Fibroblast of skin of left biceps (primary cell): ENCODE measurements at places on chromosomes 12 and 14.

DNA sequence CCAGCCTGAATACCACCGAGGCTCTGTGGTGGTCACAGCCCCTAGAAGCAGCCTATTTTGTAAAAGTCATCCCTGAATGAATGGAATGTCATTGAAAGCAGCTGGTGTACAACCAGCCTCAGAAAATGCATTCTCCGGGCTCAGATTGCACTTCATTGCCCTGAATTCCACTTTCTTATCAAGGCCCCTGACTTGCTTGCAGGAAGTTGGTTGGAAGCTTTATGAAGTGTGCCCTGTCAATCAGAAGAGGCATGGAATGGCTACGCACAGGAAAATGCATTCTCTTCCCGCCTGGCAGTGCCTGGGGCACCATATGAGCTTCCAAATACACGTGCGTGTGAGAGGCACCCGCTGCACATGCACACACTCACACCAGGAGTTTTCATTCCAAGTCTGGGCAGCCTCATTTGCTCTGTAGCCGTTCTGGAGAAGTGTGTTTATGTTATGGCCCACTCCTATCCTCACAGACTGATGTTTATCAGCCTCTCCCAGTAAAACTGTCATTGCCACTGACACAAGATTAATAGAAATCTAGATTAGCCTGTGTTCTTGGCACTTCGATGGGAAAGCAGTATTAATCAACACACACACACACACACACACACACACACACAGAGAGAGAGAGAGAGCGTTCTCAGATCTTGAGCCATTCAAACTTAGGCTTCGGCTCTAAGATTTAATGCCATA, 63.9 kb downstream of the NUAK1 start:
- no peak for DNase-seq

DNA sequence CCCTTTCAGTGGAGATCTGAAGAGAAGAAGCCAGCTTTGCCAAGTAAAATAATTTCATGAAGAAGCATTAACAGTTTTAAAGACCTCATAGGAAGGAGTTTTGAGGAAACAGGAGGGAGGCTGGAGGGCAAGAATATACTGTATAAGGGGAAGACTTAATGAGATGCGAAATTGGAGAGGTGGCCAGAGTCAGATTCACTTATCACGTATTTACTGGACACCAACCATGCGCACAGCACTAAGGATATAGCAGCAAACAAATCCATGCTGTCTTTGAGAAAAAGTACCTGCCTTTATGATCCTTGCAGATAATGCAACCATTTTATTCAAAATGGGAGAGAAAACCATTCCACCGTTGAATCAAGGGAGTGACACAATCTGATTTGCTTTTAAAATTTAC, 100.3 kb downstream of the ERC1 start:
- no peak for DNase-seq

DNA sequence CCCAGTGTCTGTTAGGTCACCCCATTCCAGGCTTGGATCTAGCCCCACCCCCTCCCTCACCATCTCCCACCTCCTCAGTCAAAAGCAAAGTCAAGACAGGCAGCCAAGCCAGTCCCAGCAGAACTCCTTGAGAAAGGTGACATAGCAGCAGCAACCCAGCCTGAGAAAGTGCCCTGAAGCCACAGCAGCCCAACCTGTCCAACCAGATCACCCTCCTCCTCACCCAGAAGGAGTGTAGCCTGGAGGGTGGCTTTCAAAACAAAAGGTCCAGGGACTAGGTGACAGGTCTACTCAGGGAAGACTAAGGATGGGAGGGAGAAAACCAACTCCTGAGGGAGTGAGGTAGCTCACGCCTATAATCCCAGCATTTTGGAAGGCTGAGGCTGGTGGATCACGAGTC, 5.2 kb downstream of the RAB15 start:
- no peak for DNase-seq

DNA sequence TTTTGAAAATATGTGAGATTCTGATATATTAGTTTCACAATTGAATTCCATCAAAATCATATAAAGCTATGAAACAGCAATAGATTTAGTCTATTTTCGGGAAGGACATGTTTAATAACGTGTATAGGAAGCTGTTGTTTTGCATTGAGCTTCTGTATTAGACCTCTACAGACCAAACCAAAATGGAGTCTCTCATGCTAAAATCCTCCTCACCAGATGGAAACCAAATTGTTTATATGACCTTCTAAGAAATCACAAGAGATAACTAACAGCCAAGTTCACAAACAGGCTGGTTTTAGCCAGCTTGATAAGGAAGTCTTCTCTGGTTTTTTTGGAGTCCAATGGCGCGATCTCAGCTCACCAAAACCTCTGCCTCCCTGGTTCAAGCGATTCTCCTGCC, 23.9 kb downstream of the L2HGDH start:
- no peak for DNase-seq

DNA sequence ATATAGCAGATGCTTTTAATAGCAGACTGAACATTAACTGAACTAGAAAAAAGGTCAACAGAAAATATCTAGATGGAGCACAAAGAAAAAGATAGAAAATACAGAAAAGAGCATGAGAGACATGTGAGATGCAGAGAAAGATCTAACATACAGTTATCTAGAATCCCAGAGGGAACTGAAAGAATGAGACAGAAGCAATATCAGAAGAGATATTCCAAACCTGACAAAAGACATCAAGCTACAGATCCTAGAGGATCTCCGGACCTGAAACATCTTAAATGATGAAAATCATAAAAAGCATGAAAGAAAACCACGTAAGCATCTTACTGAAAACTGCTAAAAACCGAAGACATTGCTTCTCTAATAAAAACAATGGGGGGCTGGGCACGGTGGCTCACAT, 75.0 kb downstream of the NUMB start:
- no peak for DNase-seq

DNA sequence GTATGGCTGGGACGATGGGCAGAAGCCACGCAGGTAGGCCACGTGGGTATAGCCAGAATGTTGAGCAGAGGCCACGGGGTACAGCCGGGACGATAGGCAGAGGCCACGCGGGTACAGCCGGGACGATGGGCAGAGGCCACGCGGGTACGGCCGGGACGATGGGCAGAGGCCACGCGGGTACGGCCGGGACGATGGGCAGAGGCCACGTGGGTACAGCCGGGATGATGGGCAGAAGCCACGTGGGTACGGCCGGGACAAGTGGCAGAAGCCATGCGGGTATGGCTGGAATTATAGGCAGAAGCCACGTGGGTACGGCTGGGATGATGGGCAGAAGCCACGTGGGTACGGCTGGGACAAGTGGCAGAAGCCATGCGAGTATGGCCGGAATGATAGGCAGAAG, 195.0 kb downstream of the TTC7B start:
- no peak for DNase-seq

DNA sequence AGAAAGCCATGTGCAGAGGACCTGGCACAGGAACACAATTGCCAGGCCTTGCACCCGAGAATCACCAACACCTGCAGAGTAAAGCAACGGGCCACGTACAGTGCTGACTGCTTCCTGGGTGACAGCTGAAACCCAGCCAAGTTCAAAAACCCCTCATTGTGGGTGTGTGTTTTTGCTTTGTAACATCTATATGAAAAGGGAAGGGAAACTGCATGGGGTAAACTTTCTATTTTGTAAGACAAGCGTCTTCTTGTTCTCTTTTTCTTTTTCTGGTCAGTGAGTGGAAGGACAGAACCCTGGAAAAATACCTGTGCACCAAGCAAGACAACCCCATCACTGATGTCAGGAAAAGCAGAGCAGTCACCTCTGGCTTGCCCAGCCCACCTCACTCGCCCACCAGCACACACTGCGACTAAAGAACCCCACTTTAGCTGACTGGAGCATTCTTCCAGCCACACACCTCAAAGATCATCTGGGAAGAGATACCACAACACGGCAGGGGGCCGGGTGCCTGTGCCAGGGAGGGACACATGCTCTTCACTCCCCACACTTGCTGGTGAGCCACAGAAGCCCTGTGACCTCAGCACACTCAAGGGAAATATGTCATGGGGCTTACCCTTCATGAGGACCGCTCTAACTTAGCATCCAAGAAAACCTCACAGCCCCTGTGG, 172.3 kb downstream of the NDUFA12 start:
- DNase-seq = no peak

- DNase-seq = no peak
Measured at GRCh38 chr14:50791201-50791600, 39.8 kb downstream of the NIN start.

- no peak for DNase-seq
Measured at GRCh38 chr14:75626863-75627262, 33.8 kb downstream of the ERG28 start.

GRCh38 chr12:128326406-128326805, 59.4 kb downstream of the TMEM132C start:
- no peak for DNase-seq

DNA sequence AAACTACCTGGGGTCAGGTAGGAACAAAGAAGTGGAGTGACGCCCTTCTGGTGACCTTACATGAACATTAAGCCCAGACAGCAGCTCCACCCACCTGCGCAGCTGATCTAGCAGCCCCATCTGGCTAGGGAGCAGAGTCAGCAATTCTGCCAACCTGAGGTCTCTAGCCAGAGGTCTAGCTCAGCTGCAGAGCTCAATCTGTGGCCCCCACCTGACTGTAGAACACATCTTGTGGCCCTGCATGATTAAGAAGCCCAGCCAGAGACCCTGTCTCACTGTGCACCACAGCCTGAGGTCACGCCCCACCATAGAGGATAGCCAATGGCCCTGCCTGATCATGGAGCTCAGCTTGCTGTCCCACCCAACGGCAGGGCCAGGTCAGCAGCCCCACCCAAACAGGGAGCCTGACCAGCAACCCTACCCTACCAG, 50.6 kb upstream of the HIGD1C start:
- DNase-seq = no peak

- peak; percentile 4 for DNase-seq
Measured at GRCh38 chr14:53715193-53715721, 241.4 kb downstream of the BMP4 start.

DNA sequence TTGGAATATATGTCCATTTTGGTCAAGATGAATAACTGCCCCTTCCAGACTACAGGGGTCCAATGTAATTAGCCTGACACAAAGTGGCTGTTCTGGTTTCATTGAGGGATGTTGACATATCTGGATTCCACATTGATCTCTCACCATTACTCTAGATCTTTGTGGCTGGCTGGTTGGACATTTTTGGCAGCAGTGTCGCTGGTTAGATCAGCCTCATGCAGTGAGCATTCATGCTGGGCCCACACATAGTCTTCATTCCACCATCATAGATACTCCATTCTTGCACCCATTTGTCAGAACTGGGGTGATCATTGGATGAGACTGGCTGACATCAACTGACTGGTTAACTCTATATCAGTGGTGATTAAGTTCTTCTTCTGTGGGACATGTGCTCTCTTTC, 74.4 kb downstream of the MGST1 start:
- DNase-seq = no peak

DNA sequence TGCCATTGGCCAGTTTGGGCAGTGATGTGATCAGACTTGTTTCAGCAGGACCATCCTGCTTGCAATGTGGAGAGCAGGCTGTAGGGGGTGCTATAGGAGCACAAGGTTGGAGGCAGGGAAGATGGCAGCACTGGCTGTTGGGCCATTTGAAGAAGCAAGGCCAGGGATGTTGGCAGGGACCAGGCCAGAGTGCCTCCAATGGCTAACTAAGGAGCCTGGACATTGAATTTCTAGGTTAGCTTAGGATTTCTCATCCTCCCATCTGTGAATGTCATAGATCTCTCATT, 23.5 kb downstream of the FGF23 start:
- no peak for DNase-seq

DNA sequence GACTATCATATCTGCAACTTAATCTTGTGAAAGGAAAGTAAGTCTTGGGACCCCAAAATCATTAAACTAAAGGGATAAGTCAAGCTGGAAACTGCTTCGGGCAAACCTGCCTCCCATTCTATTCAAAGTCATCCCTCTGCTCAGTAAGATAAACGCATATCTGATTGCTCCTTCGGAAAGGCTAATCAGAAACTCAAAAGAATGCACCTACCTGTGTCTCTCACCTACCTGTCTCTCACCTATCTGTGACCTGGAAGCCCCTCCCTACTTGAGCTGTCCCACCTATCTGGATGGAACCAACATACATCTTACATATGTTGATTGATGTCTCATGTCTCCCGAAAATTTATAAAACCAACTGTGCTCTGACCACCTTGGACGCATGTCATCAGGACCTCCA, 19.9 kb downstream of the SEC23A start:
- DNase-seq = no peak

GRCh38 chr12:94941440-94941862, 62.0 kb downstream of the NDUFA12 start:
- DNase-seq = peak; percentile 52

- no peak for DNase-seq
Measured at GRCh38 chr12:54392485-54393206, 8.1 kb upstream of the ZNF385A start.

- no peak for DNase-seq
Measured at GRCh38 chr12:121440768-121441167, 40.9 kb downstream of the RNF34 start.

DNA sequence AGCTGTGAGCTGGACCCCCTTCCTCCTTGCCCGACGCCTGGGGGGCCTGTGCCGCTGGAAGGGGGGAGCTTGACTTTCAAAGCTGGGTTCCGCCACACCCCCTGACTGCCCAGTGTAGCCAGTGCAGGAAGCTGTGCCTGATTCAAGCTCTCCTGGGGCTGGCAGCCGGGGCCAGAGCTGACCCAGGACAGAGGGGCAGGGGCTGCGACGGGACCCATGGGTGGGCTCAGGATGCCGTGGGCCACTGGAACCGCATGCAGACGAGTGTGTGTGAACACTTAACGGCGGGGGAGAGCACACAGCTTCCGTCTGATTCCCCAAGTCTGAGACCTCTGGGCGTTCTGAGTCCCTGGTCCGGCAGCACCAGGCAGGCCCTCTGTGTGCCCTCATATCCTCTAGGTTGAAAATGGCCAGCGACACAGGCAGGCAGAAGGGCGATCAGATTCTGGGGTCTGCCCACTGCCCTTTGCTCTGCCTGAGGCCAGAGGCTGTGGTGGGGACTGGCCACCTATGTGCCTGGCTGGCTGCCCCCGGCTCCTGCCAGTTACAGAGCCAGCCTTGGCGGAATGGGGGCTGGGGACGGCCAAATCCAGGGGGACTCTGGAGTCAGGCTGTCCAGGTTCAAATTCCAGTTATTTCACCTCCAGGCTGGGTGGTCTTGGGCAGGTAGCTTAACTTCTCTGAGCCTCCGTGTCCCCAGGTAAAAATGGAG, 54.0 kb downstream of the CYP46A1 start:
- DNase-seq = no peak

DNA sequence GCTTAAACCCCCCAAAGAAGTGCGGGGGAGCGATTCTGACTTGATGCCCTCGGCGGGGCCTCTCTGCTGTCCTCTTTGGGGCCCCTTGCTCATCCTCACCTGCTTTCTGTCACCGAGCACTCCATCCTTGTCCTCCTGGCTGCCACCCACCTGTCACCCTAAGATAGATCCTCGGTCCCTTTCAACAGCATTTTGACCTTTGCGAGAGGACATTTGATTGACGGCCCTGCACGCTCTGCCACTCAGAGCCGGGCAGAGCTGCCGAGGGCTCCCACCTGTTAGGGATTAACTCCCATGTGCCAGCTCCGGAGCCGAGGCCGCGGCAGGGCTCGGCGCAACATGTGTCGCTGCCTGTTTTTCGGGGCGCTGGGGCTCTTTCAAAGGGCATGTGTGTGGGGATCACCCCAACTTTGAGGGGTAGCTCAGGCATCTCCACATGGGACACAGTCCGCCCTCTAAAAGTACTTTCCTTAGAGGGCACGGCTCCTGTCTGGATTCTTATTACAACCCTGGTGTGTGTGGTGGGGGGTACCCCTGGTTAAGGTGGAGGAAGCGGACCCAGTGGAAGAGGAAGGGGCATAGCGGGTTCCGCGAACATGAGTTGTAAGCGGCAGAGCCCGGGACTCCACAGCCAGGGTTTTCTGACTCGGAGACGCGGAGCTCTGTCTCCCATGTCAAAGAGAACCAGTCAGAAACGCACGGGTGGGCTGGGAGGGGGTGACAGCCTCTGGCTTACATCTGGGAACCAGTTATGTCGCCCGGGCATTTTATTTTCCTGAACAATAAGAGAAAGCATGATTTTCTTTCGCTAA, 811 bp upstream of the MEG3 start:
- no peak for DNase-seq
